HS-27A (cell line): ENCODE measurements at places on chromosomes 6 and 20.

GRCh38 chr6:150527100-150527499 is 72.6 kb upstream of the PLEKHG1 start:
- no peak for DNase-seq

DNA sequence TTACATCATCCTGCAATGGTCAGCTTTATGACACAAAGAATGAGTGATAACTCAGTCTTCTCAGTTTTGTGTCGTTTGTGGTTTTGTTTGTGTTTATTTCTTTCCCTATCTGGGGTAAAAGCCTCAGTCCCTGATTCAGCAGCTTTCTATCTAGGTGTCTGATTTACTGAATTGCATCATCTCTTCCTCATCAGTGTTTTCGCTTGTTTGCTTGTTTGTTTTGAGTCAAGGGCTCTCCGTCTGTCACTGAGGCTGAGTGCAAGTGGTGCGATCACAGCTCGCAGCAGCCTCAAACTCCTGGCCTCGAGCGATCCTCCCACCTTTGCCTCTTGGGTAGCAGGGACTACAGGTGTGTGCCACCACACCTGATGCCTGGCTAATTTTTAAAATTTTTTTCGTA is 548.9 kb downstream of the PRKN start:
- no peak for DNase-seq

GRCh38 chr6:143449714-143450452 is 612 bp downstream of the ADAT2 start:
- DNase-seq, result peak; percentile 40

DNA sequence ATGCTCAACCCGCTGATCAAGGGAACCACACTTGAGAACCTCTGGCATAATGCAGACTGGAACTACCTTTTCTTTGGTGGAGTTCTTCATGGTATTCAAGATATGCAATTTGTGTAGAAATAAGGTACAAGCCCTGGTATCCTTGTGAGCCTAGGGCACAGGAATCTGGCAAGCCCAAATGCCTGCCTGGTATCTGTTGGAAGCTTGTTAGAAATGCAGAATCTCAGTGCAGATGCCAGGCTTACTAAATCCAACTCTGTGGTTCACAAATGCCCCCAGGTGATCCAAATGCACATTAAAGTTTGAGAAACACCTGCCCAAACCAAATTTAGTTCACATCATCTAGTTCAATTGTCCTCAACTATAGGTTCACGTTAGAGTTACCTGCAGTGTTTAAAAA is 159.8 kb upstream of the LAMP5 start:
- no peak for DNase-seq

GRCh38 chr20:60869625-60870024 is 382.4 kb upstream of the CDH4 start:
- no peak for DNase-seq
